ENCODE measurements at places on chromosomes 2 and 18.

- no peak for DNase-seq
Observed at GRCh38 chr2:204453730-204454167, 91.5 kb upstream of the PARD3B start.

DNA sequence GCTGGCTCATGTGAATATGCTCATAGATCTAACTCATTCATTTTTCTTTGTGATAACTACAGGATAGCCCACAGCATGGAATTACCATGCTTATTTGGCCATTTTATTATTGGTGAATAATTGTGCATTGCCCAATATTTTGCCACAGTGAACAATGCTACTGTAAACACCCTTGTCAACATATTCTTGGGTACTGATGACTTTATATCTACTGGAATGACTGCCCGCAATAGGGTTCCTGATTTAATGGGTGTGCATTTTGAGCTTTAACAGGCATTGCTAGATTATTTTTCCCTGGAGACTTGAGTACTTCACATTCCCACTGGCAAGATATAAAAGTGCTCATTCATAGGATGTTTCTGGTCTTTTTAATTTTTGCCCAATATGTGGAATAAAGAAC lies 42.7 kb upstream of the EVA1A start:
- no peak for DNase-seq

DNA sequence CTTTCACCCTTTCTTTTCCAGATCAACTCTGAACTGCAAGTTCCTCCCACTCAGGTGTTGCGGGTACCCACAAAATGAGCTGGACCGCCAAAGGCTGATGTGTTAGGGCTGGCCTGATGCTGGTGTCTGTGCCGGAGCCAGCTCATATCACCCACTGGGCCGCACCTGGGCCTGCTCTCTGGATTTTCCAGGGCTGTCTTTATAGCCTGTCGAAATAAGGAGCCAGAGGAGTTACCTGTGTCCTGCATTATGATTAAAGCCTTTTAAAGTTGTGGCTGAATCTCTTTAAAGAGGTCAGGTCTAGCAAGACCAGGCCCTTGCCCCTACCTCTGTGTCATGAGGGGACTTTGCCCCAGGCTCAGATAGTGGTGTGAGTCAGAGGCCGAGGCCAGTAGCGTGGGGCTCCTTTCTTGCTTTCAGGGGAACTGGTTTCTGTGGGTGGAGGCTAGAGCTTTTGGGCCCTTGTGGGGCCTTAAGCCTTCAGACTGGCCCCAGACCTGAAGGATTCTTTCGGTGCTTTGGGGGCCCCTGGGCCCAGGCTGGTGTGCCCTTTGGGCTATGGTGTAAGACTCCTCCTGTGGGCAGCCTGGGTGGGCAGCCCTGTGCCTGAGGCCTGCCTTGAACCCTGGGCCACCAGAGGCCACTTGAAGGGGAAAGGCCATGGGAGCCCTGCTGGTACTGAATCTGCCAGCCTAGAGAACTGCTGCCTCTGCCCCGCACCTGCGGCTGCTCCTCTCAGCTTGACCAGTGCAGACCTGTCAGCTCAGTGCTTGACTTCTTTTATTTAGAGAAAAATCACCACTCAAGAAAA lies 21.3 kb downstream of the OTOF start:
- no peak for DNase-seq

DNA sequence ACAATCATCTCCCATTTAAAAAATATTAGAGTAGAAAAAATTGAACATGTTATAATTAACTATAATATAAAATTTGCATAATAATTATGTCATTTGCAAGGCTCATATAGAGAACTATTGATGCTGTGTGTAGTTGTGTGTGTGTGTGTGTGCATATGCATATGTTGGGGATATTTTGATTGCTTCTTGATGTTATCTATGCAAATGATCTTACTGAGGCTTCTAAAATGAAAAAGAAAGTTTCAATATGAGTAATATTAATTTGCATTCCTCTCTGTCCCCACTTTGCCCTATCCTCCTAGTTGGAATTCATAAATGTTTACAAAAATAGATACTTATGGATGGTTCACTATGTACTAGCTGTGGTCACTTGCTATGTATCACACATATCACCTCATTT lies 523.3 kb downstream of the TRIB2 start:
- no peak for DNase-seq

DNA sequence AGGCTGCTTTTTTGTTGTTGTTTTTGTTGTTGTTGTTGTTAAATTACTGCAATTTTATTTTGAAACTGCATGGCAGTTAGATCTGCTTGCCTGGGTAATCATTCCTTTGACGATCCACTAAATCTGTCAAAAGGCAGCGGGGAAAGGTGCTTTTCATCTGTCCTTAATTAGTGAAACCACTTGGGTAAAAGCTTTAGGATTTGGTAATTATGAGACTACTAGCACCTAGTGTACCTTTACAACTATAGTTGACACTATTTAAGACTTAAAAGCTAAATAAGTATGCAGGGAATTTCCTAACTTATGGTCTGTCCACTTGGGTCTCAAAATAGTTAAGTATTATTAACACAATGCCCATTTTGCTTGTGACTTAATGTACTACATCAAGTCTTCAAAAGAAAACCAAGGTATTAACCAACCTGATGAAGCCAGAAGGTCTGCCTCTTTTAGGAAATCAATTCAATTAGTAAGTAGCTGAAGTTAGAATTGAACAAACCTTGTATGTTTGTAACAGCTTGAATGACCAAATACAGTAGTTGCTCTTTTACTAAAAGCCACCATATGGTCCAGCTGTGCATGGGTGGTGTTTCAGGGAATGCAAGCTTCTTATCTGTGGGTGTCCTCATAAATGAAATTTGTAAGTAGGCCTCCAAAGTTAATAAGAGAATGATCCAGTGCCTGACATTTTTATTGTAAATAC lies 44.8 kb downstream of the NAB1 start:
- no peak for DNase-seq

- no peak for DNase-seq
Observed at GRCh38 chr2:119216994-119217393, 6.6 kb upstream of the STEAP3 start.

- peak; percentile 28 for DNase-seq
Observed at GRCh38 chr18:47748847-47749599, 181.4 kb downstream of the SMAD2 start.

DNA sequence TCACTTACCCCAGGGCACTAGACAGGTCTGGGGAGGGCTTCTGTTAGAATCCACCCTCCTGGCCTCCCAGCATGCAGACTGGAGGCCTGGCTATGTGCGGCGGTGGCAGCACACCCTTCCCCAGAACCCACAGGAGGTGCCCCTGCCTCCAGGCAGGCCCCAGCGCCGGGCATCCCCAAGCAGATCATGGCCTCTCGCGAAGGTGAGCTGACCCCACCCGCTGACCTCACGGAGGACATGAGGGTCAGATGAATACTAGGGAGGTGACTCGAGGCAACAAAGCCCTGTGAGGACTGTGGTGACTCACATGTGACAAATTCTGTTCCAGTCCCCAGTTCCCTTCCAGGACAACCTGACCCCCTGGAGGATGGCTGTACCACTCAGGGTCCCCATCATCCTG lies 1.9 kb downstream of the MAB21L4 start:
- DNase-seq: no peak

DNA sequence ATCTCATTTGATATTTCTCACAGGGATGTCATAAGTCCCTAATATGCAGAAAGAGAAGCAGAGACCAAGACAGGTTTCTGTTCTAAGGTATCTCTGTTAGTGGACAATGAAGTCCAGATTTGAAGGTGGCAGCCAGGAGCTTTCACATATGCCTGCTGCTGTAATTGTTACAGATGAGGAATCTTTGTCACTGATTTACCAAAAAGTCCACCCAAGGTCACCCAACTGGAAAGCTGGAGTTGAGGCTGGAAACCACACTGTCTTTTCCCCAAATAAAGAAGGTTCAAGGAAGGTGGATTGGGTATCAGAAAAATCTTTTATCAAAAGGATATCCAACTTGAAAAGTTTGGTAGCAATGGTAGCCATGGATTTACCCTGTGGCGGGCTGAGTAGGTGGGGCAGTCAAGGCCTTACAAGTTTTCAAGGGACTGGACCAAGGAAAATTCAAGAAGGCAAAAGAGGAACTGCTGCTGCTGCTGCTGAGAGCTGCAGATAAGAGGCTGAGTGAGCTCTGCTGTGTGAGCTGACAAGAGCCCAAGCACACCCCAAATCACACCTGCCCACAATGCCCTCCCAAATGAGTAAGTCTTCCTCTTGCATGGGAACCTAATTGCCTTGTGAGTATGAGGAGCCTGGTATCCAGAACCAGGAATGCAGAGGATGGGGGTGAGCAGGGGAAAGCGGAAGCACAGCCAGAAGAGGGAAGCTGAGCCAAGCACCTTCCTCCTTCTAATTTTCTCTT lies 241.2 kb downstream of the ANAPC1 start:
- no peak for DNase-seq

GRCh38 chr2:161075701-161076100 lies 84.5 kb upstream of the TANK start:
- DNase-seq: no peak

GRCh38 chr2:182101263-182101662 lies 115.6 kb downstream of the PPP1R1C start:
- no peak for DNase-seq

GRCh38 chr2:231807020-231807419 lies 20.8 kb downstream of the COPS7B start:
- DNase-seq: no peak

DNA sequence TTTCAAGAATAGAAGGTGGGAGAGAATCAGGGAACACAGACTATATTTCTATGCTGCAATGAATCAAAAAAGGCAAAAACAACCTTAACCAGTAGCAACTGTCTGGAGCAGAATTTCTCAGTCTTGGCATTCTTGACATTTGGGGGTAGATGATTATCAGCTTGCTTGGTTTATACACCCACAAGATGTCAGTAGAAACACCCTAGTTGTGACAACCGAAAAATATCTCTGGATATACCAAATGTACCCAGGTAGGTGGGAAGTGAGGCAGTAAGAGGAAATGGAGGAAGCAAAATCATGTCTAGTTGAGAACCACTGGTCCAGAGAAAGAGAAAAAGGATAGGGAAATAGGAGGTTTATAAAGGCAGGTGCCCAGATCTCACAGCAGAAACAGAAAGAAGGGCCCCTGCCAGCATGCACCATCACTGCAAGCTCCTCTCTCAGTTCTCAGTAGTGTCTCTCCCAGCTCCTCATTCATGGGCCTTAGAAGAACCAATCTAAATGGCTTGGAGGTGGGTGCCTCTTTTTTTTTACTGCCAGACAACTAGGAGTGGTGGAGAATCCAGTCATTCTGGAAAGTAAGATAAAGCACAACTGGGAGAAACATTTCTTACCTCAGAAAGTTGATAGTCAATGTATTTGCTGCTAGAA lies 50.4 kb downstream of the MBD2 start:
- no peak for DNase-seq

DNA sequence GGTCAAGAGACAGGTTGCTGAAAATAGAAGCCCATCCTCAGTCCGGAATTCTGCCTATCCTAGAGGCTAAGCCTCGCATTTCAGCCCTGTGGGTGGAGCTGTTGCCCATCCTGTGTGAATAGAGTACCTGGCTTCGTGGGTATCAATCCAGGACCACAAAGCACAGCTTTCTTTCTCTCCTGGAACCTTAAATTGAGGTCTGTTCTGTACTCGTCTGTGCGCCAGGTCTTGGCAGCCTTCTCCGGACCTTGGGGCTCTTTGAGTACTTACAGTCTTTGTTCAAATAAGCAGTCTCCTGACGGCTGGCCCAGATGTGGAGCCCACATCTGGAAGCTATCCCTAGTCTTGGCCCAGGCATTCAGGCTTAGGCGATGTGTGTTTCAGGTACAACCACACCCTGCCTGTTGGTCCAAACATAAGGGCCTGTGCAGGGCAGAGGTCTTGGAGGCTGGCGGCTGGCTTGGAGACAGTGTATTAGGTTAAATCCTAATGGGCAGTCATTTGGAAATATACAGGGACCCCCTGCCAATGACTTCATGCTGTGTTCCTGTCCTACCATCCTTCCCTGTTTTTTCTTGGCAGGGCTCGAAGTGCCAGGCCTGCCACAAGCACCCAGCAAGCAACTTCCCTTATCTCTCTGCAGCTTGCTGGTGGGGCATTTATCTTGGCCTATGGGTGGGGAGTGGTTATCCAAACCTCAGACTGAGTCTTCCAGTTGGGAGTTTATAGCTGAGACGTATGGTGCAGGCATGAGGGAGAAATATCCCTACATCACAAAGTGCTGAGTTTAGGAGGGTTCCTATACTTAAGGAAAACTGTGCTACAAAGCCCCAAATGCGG lies 294.1 kb downstream of the BCL2 start:
- DNase-seq: no peak

GRCh38 chr2:46073540-46074046 lies 223.6 kb upstream of the EPAS1 start:
- no peak for DNase-seq

DNA sequence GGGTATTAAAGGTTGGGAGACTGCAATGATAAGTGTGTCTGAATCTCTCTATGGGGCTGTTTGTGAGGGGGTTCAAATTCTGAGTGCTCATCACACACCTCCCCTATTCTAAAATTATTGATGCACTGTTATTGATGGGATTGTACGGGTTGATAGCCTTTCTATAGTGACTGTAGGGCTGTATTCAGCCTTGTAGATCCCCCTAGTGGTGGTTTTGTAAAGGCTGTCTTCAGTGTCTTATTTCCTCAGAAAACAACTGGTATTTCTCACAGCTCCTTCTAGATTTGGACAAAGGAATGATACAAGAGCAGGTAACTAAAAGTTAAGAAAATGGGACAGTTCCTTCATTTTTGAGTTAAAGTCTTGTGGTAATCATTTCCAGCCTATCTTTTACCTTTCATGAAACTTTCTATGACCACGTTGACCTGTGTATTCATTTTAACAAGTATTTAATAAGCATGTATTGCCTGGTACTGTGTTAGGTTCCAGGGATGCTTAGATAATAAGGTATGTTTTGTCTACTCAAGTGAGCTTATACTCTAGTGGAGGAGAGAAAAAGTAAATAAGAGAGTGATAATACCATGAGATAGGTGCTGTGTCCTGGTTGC lies 21.2 kb downstream of the SMAD4 start:
- no peak for DNase-seq

- no peak for DNase-seq
Observed at GRCh38 chr2:233404222-233404621, 49.9 kb downstream of the DGKD start.

- no peak for DNase-seq
Observed at GRCh38 chr2:47867205-47867604, 39.1 kb downstream of the FBXO11 start.

- no peak for DNase-seq
Observed at GRCh38 chr18:24039671-24040070, 25.1 kb downstream of the TTC39C start.

DNA sequence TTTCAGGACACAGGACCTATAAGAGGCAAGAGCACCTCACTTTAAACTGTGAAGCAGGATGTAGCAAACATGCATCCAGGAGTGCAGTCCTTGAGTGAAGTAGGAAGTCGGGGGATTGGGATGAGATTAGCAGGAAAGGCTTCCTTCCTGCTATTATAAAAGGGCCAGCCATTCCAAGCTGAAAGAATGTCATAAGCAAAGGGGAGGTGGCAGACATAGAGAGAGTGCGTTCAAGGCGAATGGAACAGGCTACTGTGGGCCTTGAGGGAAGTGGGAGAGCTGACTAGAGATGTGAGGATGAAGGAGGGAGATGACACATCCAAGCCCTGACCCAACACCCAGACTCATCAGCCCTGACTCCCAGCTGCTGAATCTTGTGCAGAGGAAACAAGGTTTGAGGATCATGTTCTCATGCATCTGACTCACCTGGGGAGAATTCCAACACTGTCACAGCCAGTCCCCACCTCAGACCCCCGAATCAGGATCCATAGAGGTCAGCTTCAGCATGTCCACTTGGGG lies 63.9 kb downstream of the GYPC start:
- DNase-seq: no peak

All from C1 segment of cervical spinal cord (tissue), 14 donors.